ENCODE measurements at places on chromosomes 7 and 10. TPM values are rescaled to one million over a fixed set of nuclear protein-coding genes. Genes with fewer than 3 reads are reported as not detected.

Gene PRLHR
- total RNA-seq, result not detected

Gene KLLN
- total RNA-seq, result 0.23 TPM

Gene LLCFC1
- total RNA-seq, result not detected

DNA sequence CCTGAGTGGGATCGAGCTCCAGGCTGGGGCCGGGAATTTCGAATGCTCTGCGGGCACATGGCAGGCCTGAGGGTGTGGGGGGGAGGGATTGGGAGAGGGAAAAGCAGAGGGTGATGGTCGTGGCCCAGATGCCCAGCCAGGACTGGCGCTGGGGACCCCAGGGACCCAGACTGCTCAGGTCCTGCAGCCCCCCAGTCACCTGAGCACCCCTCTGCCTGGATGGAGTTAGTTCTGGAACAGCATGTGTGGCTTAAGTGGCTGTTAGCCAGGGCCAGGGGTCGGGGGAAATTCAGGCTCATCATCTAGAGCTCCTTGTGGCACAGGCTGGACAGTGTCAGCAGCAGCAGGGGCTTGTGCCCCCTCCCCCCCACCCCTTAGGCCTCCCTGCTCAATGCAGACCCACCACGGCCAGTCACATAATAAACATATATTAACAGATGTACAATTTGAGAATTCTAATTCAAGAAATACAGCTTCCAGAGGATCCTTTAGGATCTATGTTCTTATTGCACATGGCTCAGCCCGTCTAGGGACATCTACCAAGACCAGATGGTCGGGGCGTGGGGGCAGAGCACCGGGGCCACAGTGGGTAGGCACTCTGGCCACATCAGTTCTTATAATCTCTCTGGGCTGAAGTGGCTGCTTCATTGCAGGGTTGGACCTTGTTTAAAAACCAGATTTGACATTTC lies 22.2 kb downstream of the DNAJB12 start:
- no peak for DNase-seq
